Muscle of leg (tissue), 16 donors: ENCODE measurements at places on chromosomes 5 and 9. TPM values are rescaled to one million over a fixed set of nuclear protein-coding genes. Genes with fewer than 3 reads are reported as not detected.
A peak's percentile ranks its signal among the peaks of the same experiment; 100 is the strongest.

- peaks cover 3% of the 10 kb centered on the region for H3K36me3 ChIP-seq
- DNase-seq: peak; percentile 51
- H3K4me1 ChIP-seq: peaks cover 27% of the 10 kb centered on the region
- no peaks in the 10 kb centered on the region for H3K27me3 ChIP-seq
- H3K4me3 ChIP-seq: no peak overlapping the region
- H3K27ac ChIP-seq: peak overlapping the region; percentile 66
These were observed 19.8 kb downstream of the PALM2AKAP2 start for GRCh38 chr9:109799792-109800191.

Gene CD14
- total RNA-seq: 32.1 TPM

Gene SPINK6
- not detected for total RNA-seq

DNA sequence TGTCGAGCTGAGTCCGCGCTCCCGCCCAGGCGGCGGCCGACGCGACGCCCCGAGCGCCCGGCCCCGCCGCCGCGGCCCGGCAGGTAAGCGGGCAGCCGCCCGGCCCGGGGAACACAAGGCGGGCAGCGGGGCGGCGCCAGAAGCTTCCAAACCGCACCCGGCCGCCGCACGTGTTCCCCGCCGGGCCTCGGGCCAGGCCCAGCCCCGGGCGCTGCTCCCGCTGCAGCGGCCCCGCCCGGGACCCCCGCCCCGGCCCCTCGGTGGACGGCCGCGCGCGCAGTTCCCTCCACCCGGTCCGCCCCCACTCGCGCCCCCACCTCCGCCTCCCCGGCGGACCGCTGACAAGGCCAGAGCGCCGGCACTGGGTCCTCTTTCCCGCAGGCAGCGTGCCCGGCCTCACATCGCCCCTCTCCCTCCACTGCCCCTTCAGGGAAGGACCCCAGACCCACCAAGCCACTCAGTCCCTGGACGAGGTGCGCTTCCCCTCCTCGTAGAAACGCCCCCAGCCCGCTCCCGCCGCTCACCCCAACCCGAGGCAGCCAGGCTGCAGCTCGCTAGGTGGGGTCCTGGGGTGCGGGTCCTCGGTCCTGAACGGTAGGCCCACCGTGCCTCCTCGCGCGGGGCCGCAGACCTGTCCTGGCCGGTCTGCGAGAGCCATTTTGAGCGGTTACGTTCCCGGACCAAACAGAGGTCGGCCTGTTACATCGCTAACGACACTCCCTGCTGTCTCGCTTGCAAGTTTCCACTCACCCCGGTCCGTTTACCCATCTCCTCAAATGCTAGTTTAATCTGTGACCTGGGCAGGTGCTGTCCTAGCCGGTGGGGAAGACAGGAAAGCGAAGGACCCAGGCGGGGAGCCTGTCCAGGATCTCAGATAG lies 475 bp downstream of the WDR5 start:
- peaks cover 63% of the 10 kb centered on the region for H3K4me1 ChIP-seq
- peak overlapping the region; percentile 79 for H3K4me3 ChIP-seq
- peak; percentile 37 for DNase-seq

DNA sequence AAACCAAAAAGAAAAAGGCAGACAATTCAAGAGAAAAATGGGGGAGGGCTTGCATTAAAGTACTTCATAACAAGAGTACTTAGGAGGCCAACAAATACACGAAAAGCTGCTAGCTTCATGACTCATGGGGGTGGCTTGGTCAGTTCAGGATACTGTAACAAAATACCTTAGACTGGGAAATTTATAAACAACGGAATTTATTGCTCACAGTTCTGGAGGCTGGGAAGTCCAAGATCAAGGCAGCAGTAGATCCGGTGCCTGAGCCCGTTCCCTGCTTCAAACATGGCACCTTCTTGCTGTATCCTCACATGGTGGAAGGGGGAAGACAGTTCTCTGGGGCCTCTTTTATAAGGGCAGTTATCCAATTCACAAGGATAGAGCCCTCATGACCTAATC lies 111.4 kb downstream of the C9orf50 start:
- no peak overlapping the region for H3K4me3 ChIP-seq
- H3K27me3 ChIP-seq: no peaks in the 10 kb centered on the region
- peaks cover 6% of the 10 kb centered on the region for H3K4me1 ChIP-seq
- H3K36me3 ChIP-seq: peaks cover 2% of the 10 kb centered on the region

GRCh38 chr5:159316519-159317383 lies 13.5 kb downstream of the IL12B start:
- H3K4me1 ChIP-seq: no peaks in the 10 kb centered on the region
- DNase-seq: peak; percentile 32
- H3K4me3 ChIP-seq: no peak overlapping the region
- H3K27me3 ChIP-seq: peaks cover 8% of the 10 kb centered on the region
- no peaks in the 10 kb centered on the region for H3K36me3 ChIP-seq
- no peak overlapping the region for H3K27ac ChIP-seq

Gene IL3
- total RNA-seq: not detected

GRCh38 chr5:177070536-177071191 lies 16.1 kb upstream of the FGFR4 start:
- H3K4me1 ChIP-seq: peaks cover 3% of the 10 kb centered on the region
- H3K36me3 ChIP-seq: peaks cover 12% of the 10 kb centered on the region
- H3K27ac ChIP-seq: no peak overlapping the region
- DNase-seq: no peak
